Activated CD4-positive, alpha-beta T cell treated with anti-CD3 and anti-CD28 coated beads, Interleukin-10, Interleukin-2, amounts not matched to agents 100 ng/mL and 50 ng/mL, durations not matched to agents 16 hours and 8 hours (primary cell): ENCODE measurements at places on chromosomes 1 and 21.

DNA sequence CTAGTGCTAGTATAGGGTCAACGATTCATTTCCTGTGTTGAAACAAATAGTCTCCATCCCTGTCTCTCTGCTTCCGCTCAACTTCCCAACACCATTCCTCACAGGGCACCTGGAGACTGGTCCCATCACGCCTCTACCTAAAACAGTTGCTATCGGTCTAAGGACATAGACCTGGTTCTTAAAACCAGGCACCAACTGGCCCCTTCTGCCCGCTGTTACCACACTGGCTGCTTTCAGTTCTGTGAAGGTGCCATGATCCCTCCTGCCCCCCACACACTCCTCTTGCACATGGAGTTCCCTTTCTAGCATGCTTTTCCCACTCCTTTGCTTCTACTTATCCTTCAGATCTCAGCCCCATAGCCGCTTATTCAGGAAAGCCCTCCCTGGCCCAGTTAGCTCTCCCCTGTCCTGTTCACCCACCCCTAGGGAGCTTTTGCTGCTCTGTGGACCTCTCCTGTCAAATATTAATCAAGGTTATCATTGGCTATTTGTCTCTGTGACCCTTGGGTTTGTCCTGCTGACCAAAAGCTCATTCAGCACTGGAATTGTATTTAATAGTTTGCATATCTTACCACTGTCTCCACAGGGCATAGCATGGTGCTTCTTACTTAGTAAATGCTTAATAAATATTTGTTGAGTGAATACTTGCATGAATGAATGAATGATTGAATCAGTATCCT, 11.9 kb upstream of the KPRP start:
- no peak for DNase-seq

GRCh38 chr1:234214911-234215892, 158.1 kb upstream of the COA6 start:
- DNase-seq = no peak

- no peak for DNase-seq
These were observed 16.0 kb downstream of the CTNNBIP1 start for GRCh38 chr1:9894115-9894514.

DNA sequence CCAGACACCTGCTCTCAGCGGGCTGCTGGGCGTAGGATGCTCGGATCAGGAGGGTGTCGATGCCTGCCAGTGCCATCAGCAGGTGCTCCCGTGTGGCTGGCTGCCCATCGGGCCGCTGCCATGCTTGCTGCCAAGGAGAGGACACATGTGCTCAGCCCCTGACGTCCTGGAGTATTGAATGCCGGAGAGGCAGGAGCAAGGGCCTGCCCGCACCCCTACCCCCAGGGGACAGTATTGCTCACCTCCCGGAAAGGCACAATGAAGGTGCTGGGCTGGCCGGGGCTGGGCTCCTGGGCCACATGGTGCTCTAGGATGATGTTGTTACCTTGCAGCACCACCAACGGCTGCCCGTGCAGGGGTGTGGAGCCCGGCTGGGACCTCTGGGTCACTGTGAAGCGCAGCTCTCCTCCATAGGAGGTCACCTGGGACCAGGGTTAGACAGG, 61.5 kb downstream of the HSPG2 start:
- no peak for DNase-seq

DNA sequence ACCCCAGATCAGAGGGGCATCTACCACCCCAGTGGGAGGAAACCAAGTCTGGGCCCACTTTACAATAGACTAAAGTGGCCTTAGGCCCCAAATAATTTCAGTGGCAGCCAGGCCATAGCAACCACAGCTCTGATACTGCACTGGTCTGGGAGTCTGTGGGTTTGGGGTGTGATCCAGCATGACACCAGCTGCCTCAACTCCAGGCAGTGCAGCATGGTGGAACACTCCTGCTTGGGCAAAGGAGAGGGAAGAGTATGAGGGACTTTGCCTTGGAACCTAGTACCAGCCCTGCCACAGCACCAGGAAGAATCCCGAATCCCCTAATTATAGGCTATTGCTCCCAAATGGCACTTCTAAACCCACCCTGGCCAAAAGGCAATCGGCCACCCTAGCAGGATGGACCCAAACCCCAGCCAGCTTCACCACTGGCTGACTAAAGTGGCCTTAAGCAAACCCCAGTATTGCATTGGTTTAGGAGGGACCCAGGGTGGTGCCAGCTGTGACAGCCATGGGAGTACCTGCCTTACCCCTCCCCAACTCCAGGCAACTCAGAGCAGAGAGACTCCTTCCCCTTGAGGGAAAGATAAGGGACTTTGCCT, 47.1 kb downstream of the PACC1 start:
- no peak for DNase-seq

DNA sequence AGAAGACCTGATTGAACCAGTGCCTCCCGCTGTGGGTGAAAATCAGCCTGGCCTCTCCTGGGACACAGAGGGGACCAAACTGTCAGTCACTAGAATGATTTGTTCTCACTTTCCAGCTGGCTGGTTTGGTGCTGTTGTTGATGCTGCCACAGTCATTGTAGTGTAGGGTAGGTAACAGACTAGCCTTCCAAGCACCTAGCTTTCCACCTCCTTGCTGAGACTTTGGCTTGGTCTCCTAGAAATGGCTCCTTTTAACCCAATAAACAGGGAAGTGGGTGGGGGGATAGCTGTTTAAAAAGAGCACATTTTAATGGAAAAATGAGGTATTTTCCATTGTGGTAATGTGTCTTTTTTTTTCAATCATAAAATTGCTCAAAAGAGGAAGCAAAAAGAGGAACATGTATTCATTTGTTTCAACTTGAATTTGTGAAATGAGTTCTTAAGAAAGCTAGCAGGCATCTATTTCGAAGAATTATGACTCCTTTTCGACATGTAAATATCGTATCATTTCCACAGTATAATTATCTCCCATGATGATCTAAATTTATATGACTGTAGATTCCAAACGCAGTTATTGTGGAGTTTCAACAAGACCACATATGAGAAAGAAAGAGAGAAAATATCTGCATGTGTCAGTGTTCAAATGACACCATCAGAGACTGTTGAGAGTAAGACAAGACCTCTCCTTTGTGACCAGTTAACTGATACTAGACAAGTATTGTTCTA, 190.1 kb downstream of the HLX start:
- peak; percentile 50 for DNase-seq

DNA sequence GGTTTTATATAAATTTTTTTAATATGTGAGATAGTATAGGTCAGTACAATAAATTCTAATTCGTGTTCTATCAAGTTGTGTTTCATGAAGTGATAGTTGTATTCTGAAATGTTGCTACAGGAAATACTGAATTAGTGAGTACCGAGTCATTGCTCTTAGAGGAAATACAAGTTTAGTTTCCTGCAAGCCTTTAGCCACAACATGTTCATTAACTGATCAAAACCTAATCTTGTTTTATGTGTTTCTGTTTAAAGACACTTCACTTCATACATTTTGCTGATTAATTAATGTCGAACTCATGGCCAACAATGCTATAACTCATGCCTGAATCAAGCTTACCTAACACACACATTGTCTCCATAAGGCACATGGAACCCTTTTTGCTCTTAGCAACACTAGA, 43.6 kb downstream of the LRRC7 start:
- no peak for DNase-seq

DNA sequence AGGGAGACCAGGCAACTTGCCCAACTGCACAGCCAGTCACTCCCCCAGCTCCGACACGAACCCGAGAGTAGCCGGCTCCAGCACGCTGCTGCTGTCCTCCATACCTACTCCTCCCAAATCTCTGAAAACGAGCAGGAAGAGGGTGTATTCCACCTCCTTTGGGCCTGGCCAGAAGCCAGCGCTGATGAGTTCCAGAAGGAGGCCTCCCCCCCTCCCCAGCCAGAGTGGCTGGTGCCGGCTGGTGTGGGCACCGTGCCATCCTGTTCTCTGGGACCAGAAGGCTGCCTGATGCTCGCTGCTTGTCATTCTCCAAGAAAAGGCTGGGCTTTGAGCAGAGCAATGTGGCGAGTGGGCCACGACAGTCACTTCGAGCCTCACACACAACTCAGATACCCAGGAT, 22.2 kb downstream of the KCNN3 start:
- DNase-seq = no peak

GRCh38 chr1:9059891-9060744, 9.3 kb downstream of the SLC2A5 start:
- DNase-seq = no peak

- DNase-seq = no peak
These were observed 28.5 kb downstream of the SLAMF1 start for GRCh38 chr1:160618327-160618726.

GRCh38 chr1:86582161-86582560, 35.3 kb downstream of the CLCA4 start:
- DNase-seq = no peak

DNA sequence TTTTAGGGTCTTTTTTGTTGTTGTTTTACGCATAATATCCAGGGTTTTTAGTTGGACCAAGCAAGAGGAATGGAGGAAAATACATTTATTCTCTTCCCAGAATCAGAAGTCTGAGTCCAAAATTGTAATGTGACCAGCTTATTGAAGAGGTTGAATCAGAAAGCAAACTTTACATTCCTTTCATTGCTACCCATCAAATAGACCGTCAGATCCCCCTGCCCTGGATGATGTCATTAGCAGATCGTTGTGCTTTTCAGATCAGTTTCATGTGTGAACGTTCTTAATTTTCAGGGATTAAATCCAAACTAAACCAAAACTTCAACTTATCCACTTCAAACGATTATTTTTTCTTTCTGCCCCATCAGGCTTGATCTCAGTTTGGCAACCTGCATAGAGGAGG, 85.7 kb upstream of the NGF start:
- no peak for DNase-seq

DNA sequence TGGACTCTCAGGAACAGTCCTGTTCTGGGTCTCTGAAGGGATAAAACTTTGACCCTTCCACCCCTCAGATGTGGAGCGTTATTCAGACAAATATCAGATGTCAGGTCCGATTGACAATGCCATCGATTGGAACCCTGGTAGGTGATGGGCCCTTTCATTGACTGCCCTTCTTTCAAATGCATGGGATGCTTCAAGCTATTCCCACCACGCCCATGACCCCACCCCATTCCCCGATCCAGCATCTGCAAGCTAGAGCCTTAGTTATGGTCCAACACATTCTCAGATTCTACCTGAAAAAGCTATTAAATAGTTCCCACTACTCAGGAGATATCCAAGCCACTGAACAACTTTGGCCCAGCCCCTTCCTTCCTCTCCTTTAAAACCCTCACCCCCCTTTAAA, 12.5 kb downstream of the POLR3GL start:
- no peak for DNase-seq

GRCh38 chr1:173134029-173134428, 73.1 kb downstream of the TNFSF4 start:
- no peak for DNase-seq

DNA sequence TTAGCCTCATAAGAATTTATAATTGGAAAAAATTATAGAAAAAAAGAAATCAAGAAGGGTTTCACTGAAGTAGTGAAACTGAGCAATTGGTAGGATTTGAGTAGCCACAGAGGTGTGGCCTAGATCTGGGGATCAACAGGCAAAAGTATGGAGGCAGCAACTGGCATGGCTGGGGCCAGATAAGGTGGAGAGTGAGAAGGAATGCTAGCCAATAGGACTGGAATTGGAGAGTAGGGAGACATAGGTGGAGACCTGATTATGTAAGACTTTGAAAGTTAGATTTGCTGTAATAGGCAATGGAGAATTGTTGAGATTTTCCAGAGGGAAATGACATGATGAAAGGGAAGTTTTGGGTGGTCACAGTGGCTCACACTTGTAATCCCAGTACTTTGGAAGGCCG, 24.6 kb upstream of the CGN start:
- no peak for DNase-seq

GRCh38 chr1:185062710-185063370, 17.5 kb downstream of the RNF2 start:
- DNase-seq = no peak

DNA sequence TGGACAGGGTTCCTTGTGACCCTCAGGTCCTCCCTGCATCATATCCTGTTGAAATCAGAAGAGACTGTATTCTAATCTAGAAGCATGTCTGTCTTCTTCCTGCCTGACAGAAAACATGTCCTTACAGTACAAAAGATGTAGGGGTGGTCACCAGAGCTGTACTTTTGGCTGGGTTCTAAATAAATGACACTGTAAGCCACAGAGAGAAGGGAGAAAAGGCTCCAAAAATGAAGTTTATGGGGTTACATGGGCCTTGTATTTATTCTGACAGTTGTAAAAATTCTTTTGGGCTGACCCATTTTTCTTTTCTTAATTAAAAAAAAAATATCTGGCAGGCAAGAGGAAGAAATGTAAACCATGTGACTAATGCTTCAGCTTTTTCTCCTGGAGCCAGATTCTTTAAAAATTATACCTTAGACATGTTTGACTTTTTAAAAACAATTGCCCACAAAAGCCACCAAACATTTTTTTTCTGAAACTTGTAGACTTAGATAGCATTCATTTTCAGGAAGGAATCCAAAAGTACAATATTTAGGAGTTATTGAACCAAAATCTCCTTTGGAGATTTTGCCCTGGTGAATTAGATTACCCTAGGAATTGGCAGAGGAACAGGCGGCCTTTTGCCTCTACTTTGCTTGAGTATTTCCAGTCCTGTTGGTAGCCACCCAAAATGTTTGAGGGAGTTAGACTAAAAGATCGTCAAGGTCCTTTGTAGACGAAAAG, 17.1 kb downstream of the RGL1 start:
- DNase-seq = no peak
